ENCODE measurements at places on chromosomes 5 and 9. TPM values are rescaled to one million over a fixed set of nuclear protein-coding genes. Genes with fewer than 3 reads are reported as not detected.

LCN15 gene
- total RNA-seq: not detected

F2RL1 gene
- total RNA-seq: 77.5 TPM

DNA sequence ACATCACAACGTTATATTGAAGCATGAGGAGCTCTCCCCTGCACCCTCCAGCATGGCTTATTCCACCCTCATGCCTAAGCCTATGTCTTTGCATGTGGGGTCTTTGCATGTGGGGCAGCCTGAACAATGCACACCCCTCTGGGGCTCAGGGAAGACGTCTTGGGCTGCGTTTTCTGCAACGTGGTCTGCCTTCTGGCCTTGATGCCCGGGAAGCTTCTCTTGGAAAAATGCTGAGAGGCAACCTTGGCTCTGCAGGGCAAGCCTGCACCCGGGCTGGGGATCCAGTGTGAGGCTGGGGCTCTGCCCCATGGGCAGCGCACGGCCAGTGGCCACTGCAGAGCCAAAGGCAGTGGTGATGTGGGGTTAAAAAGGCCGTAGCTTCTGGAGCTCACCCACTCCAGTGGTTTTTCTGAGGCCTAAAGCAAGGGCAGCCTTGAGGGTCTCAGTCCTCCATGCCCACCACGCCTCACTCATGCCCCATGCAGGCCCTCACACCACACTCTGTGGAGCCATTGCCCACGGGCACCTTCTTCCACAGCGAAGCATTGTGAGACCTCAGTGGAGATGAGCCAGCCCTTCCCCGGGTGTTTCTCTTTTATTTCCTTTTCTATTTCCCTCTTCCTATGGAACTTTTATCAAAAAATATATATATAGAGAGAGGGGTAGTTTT, 112.2 kb downstream of the MRPL36 start:
- no peak for DNase-seq

DNA sequence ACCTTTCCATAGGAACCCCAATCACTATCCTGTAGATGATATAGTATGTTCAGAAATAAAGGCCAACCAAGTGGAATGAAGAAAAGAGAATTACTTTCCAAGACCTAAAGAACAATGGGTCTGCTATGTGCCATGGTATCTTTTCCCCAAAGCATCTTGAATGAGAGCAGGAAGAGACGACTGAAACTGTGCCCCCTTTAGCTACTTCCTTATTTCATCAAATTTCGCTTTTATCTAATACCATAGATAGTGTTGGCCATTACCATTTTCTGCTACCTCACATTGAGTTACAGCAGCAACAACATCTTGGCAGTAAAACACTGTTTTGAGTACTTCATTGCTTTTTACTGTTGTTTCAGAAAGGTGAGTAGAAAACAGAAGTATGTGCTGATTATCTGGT, 266.6 kb downstream of the CD180 start:
- no peak for DNase-seq

DNA sequence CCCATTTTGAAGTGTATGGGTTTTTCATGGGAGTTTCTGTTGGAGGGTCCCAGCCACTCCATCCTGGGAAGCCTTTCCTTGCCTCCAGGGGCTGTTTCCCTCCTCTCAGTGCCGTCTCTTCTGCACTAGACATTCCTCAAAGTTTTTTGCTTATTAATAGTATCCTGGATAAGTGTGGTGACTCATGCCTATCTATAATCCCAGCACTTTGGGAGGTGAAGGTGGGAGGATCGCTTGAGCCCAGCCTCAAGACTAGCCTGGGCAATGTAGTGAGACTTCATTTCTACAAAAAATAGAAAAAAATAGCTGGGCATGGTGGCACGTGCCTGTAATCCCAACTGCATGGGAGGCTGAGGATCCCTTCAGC, 43.1 kb downstream of the RALGPS1 start:
- DNase-seq: peak; percentile 68

DNA sequence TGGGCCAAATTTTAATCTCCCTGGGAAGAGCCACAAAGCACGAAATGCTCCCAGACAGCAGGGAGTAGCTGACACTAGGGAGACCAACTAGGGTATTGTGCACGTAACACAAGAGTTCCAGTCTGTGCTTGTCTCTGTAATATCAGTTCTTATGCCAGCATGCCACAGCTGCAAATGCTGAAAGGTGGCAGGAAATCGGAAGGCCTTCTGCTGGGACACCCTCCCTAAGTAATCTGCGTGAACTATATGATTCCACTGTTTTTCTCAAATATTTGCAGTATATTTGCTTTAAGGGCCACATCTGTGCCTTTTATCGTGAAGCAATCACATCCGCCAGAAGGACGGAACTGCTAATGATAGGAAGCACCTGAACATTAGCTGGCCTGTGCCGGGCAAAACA, 12.6 kb downstream of the VLDLR start:
- no peak for DNase-seq

- no peak for DNase-seq
These were observed 67.9 kb upstream of the ADAMTS2 start for GRCh38 chr5:179413086-179413690.

DNA sequence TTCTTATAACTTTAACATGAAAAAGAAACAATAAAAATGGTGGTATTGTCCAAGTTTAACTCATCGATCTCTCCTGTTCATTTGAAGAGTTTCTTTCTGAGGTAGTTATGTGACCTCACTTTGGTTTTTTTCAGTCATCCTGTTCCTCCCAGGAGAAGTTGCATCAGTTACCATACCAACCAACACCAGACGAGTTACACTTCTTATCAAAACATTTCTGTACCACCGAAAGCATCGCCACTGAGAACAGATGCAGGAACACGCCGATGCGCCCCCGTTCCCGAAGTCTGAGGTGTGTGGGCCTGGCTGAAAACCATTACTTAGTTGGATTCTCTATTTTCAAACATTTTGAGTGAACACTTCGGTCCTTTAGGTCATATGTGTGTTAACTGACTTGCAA, 96.3 kb downstream of the CD180 start:
- DNase-seq: no peak

DNA sequence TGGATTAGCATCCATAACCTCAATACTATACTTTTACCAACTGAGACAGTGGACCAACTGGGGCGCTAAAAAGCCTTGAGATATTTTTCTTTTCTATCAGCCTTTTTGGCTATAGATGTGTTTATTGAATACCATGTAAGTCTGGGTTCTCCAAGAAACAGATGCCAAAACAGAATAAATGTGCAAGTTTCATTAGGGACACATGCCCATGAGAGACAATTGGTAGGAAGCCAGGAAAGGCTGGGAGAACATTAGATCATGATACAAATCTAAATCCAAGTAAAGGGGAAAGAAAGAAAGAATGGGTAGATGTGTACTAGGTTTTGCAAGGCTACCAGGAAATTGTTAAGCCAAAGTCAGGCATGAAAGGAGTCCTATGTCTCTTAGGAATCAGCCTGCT, 152.5 kb downstream of the KCTD16 start:
- no peak for DNase-seq

DNA sequence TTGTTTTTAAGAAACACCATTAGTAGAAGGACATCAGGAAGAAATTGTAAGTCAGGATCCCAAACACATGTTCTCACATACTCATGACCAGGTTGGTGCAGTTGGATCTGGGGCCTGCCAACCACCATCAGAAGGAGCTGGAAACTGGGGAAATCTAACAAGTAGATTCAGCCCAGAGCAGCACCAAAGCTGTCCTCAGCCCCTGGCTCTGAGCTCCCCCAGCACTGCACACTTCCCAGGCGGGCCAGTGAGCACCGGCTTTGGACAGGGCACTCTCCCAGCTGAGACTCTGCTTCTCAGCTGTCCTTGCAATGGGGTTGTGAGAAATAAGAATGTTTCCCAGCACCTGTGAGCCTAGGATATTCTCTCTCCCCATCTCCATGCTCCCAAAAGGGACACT, 162.5 kb downstream of the PAX5 start:
- DNase-seq: no peak

DNA sequence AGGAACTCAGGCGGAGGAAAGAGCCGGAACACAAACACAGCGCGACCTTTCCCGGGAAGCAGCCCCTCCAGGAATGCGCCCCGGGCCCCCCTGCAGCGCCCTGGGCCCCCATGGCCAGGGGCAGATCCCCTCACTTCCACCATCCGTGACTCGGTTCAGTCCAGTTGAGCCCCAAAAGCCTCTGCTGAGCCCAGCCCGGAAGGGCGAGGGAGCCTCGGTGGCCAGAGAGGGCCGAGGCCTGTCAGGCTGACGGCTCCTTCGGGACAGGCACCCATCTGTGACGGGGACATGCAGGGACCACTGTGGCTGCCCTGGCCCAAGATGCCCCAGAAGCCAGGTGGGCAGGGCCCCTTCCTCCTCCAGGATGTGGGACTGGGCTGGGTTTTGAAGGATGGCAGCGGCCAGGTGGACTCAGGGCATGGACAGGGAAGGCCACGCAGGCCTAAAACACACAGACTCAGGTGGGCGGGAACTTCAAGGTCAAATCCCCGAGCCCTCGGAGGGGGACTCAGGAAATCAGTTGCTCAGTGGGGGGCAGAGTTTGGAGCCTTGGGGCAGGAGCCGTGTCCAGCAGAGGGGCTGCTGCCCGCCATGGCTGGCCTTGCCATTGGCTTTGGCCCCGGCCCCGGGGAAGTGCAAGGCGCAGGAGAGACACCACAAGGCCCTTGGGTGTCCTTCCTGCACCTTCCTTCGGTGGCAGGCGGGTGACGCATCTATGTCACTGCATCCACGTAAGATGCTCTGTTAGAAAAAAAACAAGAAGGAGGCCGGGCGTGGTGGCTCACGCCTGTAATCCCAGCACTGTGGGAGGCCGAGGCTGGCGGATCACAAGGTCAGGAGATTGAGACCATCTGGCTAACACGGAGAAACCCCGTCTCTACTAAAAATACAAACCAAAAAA, 29.7 kb upstream of the ABO start:
- no peak for DNase-seq

DNA sequence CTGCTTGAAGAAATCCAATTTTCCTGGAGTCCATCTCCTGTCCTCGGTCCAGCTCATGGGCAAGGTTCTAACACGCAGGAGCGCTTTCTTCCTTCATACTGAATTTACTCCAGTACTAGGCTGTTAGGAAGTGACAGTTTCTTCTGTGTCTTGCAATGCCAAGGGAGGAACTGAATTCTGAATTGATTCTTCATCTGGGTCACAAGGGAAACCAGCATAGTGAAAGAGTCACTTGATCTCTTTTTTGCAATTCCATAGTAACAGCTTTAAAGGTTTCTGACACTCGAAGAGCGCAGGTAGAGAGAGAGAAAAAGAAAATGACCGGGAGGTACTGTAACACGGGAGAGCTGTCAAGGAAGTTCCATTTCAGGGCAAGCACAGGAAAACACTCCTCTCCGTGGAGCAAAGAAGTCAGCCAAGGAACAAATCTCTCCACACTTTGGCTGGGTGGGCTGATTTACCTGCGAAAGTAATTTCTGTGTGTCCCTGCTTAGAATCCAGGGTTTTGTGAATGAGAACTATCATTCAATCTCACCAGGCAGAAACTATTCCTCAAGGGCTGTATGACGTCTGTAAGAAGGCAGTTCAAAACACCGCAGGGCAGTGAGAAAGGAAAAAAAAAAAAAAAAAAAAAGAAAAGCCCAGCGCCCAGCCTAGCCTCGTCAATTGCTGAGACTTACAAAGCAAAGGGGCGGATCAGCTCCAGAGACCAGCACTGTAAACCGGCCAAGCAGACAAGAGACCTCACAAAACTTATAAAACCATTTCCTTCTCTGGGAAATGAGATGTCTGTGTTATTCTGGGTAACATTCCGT, 617.8 kb downstream of the PDE4D start:
- peak; percentile 61 for DNase-seq

DNA sequence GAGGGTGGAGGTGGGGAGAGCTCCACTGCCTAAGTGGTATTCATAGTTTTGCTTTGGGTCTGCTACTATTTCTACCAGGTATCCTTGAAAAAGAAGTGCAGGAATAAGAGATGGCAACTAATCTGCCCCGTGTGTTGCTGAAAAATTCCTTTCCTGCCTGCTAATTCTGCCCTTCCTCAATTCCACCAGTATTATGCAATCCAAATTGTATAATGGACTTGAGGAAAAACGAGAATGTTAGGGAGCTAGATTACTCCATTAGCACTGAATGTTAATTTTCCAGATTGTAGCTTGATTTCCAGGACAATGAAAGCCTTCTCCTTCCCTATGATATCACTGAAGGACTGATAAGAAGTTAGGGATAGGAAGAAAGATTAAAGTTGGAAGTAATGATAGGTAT, 16.9 kb downstream of the ADAM19 start:
- DNase-seq: peak; percentile 25

DNA sequence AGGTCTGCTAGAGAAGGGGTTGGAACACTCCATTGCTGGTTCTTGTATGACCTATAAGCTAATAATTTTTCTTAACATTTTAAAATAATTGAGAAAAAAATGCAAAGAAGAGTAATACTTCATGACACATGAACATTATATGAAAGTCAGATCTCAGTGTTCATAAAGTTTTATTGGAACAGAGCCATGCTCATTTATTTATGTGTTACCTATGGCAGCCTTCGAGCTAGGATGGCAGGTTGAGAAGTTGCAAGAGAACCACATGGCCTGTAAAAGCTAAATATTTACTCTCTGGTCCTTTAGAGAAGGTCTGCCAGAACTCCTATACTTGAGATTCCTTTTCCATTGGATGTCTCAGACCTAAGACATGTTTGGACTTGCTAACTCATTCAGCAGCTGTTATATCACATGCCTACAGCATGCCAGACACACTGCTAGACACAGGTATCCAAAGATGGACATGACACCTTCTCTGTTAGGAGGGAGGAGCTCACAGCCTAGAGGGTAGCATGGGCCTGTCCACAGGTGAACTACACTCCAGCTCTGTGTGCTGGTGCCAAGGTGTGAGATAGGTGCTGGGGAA, 304.3 kb downstream of the ARHGAP26 start:
- DNase-seq: peak; percentile 63

DNA sequence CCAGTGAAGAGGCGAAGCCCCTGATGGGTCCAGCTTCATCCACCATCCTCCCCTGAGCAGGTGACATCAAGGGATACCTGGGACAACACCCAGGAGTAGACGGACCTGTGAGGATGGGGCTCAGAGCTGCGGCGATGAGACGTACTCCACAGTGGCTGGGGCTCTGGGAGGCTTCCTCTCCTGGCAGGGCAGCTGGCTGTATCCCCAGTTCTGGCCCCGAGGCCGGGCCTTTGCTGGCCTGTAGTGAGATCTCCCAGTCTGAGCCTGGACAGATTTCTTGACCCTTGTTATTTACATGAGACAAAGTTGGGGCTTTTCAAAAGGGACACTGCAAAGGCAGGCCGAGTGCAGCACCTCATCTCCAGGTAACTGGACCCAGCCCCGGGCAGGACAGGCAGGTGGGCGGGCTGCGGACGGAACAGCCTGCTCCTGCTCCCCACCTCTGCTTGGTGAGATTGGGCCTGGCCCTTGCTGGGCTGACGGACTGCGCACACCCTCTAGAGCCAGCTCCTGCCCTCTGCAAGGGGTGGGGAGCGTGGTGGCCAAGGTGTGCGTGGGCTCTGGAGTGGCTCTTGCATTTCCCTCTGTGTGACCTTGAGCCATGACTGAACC, 23.1 kb downstream of the IER5L start:
- DNase-seq: no peak

DNA sequence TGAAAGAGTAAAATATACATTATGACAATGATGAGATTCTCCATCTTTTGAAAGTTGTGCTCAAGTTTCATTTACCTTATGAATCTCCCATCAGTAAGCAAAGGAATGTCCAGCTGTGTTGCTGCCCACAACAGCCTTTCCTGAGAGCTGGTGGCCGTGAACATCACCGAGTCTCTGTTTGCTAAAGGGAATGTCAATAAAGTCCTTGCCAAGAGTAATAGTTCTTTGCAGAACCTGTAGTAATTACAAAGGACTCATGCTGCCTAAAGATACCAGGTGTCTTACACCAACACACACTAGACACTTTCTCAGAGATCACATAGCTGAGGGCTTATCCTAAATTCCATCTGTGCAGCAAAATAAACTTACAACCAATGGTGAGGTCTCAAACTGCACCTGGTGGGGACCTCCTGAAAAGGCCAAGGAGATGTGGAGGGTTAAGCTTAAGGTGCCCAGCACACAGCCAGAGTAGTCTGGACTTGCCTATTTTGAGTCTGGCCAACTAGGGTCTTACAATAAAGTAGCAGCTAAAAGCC, 111.1 kb upstream of the DAPK1 start:
- no peak for DNase-seq

Data from foreskin keratinocyte (primary cell).